ENCODE measurements at places on chromosomes 5 and 9.

DNA sequence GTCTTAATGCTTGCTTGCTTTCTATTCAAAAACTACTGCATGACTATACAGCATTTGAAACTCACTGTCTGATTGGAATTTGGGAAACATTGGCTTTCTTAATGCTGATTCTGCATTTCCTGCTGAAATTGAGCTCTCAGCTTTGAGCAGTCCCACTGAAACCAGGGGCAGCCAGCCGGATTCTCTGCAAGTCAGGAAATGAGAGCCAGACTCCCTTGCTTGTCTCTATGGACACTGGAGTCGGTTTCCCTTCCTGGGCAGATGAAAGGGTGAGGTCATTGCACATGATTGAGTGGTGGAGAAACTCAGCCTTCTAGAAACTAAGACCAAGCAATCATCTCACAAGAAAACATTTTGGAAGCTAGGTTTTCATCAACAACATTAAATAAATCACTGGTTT, 119.7 kb upstream of the SPATA31C2 start:
- DNase-seq = no peak

DNA sequence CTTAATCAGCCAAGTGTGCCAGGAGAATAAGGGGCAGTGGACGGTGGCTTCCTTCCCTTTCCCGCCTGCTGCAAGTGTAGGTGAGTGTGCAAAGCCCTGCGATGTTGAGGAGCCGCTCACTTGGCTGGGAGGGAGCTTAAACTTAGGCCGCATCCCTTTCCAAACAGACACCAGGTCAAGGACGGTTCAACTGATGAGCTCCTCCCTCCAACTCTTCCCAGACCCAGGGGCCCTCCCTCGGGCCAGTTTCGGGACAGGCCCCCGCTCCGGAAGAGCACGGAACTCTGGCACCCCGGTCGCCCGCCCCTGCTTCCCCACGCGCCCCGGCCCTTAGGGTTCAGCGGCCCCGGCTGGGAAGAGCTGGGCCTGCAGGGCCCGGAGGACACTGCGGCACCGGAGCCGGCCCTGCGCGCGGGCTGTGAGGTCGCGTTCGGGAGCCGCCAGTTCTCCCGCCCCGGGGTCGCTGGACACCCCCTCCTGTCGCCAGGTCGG, 481 bp downstream of the MRPL36 start:
- no peak for DNase-seq

- no peak for DNase-seq
These were observed 258.2 kb downstream of the MAST4 start for GRCh38 chr5:66854416-66854815.

- DNase-seq = no peak
These were observed 38.8 kb upstream of the GLRX start for GRCh38 chr5:95861221-95861863.

GRCh38 chr9:36575411-36575882, 2.8 kb downstream of the MELK start:
- no peak for DNase-seq

- DNase-seq = no peak
These were observed 102.1 kb downstream of the TMEM174 start for GRCh38 chr5:73274881-73275663.
